NCI-H526 treated with DMSO at 0.1 percent for 48 hours (cell line): ENCODE measurements at places on chromosomes 7 and 10.
A peak's percentile ranks its signal among the peaks of the same experiment; 100 is the strongest.

GRCh38 chr7:30136117-30136731 lies 1.4 kb downstream of the MTURN start:
- DNase-seq, result no peak

DNA sequence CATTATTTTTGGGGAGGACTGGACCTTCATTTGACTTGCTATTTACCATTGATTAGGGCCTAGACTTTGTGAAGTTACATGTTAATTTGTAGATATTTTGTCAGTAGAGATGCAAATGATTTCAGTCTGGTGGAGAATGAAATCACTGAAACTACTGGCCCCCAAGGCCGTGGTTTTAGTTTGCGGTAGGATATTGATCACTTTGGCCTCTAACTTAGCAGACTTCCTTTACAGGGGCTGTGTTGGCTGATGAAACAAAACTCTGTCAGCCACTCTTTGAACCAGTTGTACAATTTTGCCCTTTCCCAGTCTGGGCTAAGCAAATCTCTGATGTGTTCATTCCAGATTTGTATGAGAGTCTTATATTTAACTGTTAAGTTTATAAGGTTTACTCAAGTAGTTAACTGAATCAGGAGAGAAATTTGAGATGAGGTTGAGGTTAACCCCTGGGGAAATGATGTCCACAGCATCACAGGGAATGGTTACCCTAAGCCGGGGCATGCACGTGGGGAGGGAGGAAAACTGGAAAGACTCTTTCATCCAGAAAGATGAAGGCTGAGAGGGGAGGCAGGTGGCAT lies 105.7 kb upstream of the INSIG1 start:
- no peak for DNase-seq

GRCh38 chr7:2802504-2803341 lies 41.4 kb downstream of the GNA12 start:
- DNase-seq, result no peak

DNA sequence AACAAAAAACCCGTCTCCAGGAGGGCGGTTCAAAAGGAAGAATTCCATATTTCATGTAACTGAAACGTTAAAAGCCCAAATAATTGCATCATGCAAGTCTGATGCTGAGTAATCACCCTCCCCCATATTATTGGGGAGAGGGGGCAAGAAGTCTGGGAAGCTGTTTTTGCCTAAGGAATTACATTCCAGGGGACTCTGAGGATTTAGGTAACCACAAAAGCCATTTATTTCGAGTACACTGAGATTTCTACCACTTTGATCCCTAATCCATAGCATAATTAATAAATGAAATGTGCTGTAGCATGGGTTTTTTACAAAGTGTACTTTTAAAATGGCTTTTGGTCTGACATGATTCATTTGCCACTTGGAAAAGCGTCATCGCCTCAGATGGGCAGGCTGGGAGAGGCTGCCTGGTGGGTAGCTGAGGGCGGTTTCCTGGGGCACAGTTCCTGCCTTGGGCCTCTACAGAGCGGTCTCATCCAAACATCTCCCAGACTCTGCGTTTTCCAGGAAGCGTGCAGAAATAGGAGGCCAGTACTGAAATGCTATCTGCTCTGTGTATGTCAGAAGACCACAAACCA lies 106.5 kb downstream of the TCF7L2 start:
- DNase-seq, result no peak

DNA sequence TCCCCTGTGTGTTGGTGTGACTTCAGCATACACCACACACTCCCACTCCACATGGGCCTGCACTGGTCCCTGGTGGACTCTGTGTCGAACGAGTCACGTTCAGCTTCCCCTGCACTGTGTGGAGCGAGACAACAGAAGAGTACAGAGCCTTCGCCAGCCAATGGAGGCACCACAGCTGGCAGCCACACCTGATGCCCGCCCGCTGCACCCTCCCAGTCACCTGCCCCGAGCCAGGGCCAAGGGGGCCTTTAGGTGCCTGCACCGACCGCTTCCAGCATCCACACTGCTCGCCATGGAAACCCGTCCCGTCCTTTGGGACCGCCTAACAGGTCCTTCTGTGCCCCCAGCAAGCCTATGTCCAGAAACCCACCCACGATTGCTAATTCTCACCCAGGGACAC lies 9.2 kb downstream of the FOXL3 start:
- no peak for DNase-seq

- no peak for DNase-seq
Measured at GRCh38 chr10:125707541-125708468, 11.7 kb upstream of the EDRF1 start.

DNA sequence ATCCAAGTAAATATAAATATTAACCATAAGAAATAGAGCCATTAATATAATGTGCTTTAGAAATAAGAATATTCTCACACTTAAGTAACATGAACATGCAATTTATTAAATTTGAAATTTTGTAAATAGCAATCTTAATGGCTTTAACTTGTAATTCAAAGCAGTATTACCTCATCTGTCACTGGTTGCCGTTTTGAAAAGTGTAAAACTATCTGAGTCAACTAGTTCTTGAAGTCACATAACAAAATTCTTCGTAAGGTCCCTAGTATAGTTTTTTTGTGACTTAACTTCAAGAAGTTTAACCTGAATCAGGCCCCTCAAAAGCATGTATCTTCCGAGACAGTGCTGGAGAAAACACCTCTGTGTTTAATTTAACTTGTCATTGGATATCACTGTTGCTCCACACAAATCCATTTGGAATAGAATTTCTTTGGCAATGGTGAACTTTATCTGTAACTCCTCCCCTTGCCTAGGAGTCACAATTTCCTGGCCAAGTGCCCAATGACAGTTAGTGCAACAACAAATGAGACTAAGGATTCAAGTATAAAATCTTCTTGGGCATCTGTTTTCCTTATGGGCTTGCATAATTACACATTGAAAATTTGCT lies 47.1 kb downstream of the NT5C2 start:
- no peak for DNase-seq

GRCh38 chr10:131246089-131246488 lies 65.4 kb downstream of the TCERG1L start:
- no peak for DNase-seq

DNA sequence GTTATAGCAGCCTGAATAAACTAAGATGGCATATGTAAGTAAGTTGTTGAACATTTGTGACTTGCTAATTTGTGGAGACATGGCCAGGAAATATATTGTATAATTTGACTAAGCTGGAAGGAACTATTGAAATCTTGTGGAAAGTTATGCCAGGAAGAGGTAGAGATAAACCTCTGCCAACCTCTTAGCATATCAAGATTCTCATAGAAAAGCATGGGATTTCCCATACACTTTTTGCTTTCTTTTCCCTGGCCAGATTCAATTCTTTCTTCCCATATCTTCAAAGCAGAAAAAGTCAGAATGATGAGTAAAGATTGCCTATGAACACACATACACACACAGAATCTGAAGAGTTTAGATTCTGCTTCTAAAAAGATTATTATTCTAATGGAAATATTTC lies 216.2 kb downstream of the SEMA3D start:
- no peak for DNase-seq

- no peak for DNase-seq
Measured at GRCh38 chr10:61964059-61964709, 62.7 kb downstream of the ARID5B start.

- no peak for DNase-seq
Measured at GRCh38 chr10:16477757-16478156, 40.9 kb downstream of the PTER start.

DNA sequence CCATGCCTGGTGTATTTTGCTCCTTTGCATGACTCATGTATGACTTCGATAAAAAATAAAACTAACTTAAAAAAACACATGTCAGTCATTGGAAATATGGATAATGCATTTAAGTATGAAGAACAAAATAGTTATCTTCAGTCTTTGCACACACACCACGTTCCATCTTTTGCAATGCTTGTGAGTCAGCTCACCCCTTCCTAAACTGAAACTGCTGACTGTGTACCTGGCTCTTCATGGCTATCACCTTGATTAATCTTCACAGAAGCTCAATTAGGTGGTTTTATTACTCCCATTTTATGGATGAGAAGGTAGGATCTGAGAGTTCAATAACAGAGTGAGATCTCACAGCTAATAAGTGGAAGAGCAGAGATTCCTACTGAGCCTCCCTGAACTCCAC lies 79.5 kb downstream of the CARD11 start:
- no peak for DNase-seq

- no peak for DNase-seq
Measured at GRCh38 chr10:17605936-17606335, 11.2 kb downstream of the HACD1 start.

DNA sequence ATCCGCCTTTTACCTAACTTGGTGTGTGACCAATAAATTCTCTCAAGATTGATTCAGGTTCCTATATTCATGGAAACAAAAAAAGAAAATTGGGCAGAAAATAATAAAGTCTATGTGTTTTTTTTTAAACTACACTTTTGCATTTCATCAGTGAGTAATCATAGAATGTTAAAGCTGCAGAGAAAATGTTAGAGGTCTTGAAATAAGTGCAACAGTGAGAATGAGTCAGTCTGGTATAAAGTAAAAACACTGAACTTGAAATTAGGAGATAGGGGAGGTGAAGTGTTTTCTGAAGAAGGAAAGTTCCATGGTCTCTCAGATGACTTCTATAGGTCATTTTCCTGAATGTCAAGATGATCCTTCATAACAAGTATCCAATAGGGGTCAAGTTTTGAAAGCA lies 202.6 kb upstream of the NRP1 start:
- no peak for DNase-seq

DNA sequence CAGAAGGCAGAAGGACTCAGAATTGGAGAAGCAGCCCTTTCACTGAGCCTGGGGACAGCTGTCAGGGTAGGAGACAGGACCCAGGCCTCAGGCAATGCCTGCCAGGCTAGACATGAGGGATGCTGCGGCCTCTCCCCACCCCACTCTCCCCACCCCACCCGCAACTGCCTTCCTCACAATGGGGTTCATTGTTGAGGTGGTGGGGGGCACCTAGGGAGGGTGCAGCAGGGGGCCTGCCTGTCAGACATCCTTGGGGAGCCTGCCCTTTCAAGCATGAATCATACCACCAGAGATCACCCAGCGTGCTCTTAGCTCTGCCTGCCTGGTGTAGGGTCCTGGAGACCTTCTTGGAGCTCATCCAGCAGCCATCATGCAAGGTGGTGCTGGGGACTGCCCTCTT lies at the start of gene C10orf62:
TSS of gene C10orf62 (plus strand) at position 243 of the 400 bp plus-strand sequence. CDS start 177 bp downstream, outside the sequence.
- DNase-seq, result no peak

GRCh38 chr7:28246921-28247461 lies 66.4 kb upstream of the JAZF1 start:
- DNase-seq, result no peak

GRCh38 chr7:99440195-99440594 lies 1.5 kb downstream of the CPSF4 start:
- no peak for DNase-seq

- DNase-seq, result peak; percentile 40
Measured at GRCh38 chr7:81641873-81642272, 128.0 kb downstream of the HGF start.

- DNase-seq, result no peak
Measured at GRCh38 chr7:104628017-104628416, 299.6 kb downstream of the LHFPL3 start.

- DNase-seq, result peak; percentile 82
Measured at GRCh38 chr7:12490107-12490688, 80.3 kb upstream of the SCIN start.

DNA sequence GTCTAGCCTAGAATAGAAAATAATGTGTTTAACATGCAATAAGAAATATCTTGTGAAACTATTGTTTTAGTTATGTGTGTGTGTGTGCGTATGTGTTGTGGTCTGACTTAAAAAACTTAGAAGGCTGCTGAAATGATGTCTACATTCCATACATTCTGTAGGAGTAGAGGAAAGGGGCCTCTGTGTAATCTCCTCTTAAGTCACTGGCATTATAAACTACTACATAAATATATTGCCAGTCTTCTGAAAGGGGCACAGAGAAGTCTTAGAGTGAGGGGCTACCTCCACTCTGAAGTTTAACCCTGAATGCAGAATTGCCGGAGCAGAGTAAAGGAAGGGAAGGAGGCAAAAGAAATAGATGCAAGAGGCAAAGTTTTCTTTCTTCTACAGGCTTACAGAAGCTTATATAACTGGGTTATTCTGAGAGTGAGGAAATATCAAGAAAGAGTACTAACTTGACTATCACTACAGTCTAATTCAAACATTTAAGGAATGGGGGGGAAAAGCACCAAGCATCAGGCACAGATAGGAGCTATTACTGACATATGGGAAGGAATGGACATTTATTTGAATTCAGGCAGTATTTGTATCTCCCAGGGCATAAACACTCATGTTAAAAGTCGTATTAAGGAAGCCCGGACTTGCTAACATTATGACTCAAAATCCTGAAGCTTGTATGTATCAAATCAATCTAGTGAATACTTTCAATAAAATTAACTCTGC lies 75.7 kb downstream of the DNAJC1 start:
- no peak for DNase-seq

- no peak for DNase-seq
Measured at GRCh38 chr10:35762311-35763030, 120.4 kb upstream of the FZD8 start.

DNA sequence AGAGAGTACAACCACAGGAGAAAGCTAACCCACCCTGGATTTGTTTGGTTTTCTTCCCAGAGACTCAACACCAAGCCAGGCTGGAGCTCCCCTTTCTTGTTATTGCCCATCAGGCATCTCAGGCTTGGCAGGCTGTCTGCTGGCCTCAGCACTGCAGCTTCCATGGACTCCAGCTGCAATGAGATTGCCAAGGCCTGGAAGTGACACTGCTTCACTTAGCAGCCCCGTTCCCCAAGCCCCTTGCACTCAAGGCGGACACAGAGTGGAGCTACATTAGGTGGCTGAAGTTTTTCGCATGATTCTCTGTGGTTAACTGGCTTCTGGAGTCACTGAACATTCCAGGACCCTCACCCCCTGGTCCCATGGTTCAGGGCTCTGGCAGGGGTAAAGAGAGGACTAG lies 163.1 kb upstream of the GDF10 start:
- DNase-seq, result no peak

DNA sequence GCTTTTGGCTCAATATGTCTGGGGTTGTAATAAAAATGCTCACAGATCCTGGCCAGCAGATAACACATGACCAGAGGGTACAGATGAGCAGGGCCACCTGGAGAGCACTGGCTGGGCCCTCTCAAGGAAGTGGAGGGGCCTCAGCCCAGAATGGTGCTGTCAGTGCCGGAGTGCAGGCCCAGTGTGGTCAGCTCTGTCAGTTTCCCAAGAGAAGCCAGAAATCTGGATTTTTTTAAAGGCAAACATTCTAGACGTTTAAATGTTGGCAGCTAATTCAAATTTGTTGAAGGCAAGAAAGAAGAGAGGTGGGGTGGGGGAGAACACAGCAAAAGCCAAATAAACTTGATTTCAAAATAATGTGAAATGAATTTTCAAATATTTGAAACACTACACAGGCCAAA lies 2.0 kb downstream of the C10orf105 start:
- no peak for DNase-seq

GRCh38 chr10:43264344-43264964 lies 2.4 kb downstream of the RASGEF1A start:
- no peak for DNase-seq

- no peak for DNase-seq
Measured at GRCh38 chr10:95559896-95560277, 1.3 kb downstream of the SORBS1 start.
